ENCODE measurements at places on chromosomes 3 and 15.

DNA sequence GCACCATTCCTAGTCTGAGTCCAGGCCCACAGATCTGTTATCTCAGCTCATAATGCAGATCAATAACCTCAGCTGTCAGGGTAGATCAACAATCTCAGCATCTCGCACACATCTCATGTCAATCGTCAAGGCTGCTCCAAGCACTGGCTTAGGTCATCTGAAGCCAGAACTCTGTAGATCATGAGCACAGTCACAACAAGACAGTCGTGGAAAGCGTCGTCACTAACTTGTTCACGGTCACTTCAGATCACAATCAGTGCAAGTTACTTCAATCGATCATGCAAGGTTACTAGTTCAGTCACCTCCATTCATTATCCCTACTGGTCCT lies 71.8 kb downstream of the RBPMS2 start:
- DNase-seq: no peak

- DNase-seq: no peak
Observed at GRCh38 chr3:138888560-138888959, 53.8 kb upstream of the PIK3CB start.

DNA sequence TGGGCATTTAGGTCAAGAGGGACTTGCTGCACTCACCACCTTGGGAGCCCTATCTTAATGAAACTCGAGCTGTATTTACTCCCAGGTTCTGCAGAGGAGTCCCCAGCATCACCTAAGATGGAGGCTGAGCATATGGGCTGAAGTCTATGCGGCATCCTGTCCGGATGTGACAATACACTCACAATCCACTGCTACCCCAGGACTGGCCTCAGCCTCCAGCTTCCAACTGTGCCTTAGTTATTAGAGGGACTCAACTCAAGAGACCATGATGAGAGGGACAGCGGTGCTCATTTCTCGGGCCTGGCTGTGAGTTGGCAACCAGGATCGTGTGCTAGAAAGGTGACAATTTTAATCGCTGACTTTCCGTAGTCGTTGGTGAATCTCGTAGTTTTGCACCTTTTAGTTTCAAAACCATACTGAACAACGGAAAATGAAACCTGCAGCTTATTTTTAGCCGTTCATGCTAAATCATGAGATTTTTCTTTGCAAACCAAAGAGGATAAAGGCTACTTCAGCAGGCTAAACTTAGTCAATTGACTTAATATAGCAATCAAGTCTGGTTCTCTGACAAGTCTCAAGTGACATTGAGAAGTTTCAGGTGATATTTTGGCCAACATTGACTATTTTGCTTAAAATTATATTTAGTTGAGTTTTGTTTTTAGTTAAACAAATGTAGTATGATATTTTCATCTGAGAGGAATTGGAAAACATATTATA lies 11.1 kb downstream of the ZBTB38 start:
- no peak for DNase-seq

DNA sequence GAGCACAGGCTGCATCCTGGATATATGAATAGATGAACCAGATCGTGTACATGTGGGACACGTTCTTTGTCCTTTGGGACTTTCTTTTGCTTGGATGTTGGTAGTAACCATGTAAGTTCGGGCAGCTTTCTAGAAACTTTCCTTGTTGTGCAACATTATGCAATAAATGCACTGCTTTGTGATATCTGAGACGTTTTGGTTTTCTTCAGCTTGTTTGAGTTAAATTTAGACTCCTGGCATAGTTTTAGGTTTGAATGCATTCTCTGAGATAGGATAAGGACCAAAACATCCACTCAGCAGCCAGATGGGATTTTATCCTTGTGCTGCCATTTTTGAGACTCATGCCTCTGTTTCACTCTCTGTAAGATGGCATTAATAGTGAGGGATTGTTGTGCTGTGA lies 158.9 kb downstream of the IGF1R start:
- DNase-seq: no peak

DNA sequence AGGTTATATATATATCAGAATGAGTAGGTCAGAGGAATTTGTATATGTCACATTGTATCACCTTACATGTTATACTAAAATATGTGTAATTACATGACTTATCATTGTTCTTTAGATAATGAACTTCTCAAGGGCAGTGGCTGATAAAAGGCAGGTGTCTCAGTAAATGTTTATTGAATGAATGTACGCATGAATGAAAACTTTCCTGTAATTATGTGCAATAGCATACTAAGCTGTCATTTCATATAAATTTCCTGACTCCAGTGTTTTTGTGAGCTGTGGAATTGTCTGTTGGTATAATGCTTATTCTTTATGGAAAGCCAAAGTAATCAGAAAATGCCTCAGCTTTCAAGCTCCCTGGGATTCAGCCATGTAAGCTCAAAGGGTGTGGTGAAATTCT lies 4.2 kb downstream of the TBC1D23 start:
- no peak for DNase-seq

GRCh38 chr15:68413363-68414205 lies 18.4 kb downstream of the ITGA11 start:
- no peak for DNase-seq

- no peak for DNase-seq
Observed at GRCh38 chr3:118736107-118736506, 298.5 kb downstream of the IGSF11 start.

- DNase-seq: no peak
Observed at GRCh38 chr15:81303244-81304225, 20.4 kb downstream of the STARD5 start.

GRCh38 chr3:197117114-197117513 lies 87.5 kb upstream of the MELTF start:
- DNase-seq: no peak

GRCh38 chr3:78879295-78879860 lies 888.4 kb downstream of the ROBO1 start:
- no peak for DNase-seq

- DNase-seq: no peak
Observed at GRCh38 chr3:170426240-170426797, 7.7 kb downstream of the CLDN11 start.

DNA sequence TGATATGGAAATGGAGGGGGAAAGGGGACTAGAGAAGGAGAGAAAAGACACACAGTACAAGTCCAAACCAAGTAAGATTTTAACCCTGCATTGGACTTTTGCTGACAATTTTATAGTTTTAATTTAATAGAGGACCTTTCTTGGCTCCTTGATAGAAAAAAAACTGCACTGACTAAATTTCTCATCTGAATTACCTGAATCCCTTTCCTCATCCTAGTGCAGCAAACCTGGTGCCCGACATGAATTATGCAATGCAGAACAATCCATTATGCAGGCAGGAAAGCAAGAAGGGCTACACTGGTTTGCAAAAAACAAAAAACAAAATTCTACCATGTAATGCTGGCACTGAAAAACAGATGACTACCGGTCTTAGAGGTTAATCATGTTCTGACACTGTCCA lies 15.5 kb downstream of the MAGI1 start:
- no peak for DNase-seq

DNA sequence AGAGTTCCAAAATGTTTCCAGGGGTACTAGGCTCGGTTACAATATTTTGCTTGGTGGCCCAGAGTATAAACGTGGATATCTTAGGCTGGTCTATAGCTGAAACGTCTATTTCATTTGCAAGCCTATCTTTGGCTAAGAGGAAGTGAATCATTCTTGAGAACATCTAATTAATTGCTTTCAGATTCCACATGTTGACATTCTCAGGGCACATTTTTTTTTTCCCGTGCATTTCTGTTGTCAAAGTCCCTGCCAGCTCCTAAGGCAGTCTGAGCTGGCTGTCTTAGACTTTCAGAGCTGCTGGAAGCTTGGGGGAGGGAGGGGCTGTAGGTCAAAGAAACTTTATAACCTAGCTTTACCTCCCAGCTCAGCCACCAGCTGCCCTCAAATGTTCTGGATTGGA lies 23.2 kb upstream of the LAMP3 start:
- no peak for DNase-seq

GRCh38 chr15:41713047-41713446 lies 52.8 kb downstream of the MGA start:
- DNase-seq: no peak

DNA sequence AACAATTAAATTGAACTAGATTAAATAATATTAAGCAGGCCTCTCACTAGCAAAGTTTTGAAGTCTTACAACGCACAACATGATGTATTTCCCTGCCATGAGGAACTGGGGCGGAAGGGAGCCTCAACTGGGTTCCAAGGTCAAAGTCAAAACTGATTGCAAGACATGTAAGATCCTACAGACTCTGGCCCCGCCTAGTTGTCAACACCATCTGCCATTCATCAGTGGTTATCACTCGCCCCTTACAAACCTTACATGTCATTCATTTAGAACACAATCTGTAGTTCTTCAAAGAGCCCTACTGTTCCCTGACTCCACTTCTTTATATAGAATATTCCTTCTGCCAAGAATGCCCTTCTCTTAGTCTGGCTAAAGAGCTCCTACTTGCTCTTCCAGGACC lies 10.0 kb downstream of the ATP13A3 start:
- no peak for DNase-seq

DNA sequence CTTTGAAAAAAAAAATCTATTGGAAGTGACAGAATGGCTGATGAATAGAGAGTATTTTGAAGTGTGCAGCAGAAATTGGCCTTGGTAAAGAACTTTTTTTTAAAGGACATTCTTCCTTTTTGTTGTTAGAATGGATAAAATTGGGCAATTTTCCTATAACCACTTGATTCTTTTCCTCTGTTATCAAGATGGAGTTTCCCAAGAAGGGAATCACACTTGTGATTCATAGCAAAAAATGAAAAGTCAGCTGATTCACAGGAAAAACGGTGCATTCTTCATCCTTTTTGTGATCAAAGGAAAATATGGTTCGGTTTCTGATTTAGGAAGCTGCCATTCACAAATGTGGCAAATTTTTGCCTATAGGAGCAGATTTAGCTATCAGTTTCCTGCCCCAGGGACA lies 486.8 kb downstream of the GBE1 start:
- DNase-seq: no peak

DNA sequence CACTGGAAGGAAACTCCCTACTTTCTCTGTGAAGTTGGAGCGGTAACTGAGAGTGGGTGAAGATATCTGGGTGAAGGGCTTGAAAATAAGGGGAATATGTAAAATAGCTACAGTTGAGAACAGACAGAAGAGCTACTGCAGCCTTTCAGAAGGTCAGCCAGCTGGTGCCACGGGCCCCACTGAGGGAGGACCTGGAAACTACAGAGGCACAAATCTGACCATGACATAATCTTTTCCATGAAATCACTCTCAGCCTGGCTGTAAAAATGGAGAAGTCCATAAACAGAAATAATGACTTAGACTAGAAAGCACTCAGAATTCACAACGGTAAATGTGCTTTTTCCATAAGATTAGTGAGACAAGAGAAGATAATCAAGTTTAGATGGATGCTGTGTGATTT lies 46.4 kb downstream of the ST3GAL6 start:
- no peak for DNase-seq

- DNase-seq: no peak
Observed at GRCh38 chr15:49174902-49175301, 4.9 kb downstream of the GALK2 start.

DNA sequence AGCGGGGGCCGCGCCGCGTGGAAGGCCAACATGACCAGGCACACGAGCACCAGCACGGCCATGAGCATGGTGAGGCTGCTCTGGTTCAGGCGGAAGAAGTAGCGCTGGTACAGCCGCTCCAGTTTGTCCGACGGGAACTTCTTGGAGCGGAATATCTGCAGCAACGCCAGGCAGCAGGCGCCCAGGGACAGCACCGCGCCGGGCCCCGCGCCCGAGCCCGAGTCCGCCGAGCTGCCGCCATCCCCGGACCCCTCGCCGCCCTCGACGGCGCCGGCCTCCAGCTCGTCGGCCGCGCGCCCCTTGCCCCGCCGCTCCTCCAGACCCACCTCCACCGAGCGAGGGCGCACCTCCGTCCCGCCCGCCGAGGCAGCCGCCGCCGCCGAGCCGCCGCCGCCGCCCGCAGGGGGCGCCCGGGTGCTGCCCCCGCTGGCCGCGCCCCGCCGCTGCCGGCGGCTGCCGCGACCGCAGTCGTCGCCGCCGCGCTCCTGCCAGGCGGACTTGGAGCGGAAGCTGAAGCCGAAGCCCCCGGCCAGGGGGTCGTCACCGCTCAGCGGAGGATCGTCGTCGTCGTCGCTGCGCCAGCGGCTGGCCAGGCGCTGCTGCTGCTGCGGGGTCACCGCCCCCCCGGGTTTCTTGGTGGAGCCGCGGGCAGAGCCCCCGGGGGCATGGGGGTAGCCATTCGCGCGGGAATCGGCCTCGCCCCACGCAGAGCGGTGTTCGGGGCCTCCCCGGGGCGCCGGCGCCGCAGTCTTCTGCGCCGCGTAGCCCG lies 957 bp downstream of the ADCY5 start:
- no peak for DNase-seq

GRCh38 chr15:58980351-58980939 lies 7.0 kb upstream of the RNF111 start:
- no peak for DNase-seq

DNA sequence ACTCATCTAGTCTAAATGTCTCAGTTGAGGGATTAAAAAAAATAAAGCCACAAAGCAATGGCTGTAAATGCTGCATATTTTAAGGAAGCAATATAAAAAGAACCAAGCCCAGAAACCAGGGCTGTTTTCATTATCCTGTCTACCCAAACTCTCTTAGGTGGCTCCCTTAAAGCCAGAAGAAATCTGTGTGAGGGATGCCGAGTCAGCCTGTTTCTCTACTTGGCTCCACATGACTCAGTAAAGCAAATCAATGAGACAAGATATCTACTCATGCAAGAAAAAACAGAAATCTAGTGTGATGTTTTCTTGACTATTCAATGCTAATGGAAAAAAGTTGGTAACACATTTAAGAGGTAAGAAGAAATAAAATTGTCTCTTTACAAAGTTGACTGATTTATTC lies 296.2 kb downstream of the ZBTB20 start:
- DNase-seq: no peak

DNA sequence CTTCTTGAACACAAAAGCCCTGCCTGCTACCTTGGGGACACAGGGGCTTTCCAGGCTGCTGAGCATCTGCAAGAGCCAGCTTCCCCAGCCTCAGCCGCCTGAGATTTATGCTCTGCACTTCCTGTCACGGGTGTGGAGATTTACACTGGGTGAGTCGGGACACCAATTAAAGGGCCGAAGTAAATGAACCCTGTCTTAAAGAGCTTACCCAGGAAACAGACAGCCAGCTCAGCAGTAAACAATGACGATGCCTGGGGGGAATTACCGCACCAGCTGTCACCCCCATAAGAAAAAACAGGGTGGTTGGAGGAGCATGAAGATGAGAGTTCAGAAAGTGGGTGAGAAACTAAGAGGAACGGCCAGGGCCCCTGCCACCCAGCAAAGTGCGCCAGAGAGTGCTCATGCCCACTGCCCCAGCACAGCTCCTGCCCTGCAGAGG lies 37.5 kb upstream of the IQSEC1 start:
- no peak for DNase-seq

- no peak for DNase-seq
Observed at GRCh38 chr15:77737238-77738037, 104.7 kb upstream of the LINGO1 start.

DNA sequence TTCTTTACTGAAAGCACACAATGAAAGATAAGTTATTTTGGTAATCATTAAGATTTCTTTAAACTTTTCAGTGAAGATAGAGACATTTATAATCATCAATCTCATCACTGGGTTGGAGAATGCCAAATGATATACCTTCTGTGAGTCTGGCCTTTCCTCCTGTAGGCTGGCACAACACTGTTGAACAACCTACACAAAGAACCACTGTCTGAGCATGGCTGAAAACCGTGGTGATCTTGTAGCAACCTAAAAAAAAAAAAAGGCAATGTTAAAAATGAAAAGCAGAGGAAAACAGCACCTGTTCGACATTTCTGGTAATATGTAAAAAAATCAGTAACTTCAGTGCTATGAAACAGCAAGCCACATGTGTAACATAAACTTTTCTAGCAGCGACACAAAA lies 1.8 kb downstream of the RPS27L start:
- DNase-seq: no peak

All from chondrocyte (in vitro differentiated cells).